Heart left ventricle (tissue), 16 donors: ENCODE measurements at places on chromosomes 3 and 15.

GRCh38 chr15:39211108-39211979 is 369.5 kb upstream of the THBS1 start:
- DNase-seq, result no peak

DNA sequence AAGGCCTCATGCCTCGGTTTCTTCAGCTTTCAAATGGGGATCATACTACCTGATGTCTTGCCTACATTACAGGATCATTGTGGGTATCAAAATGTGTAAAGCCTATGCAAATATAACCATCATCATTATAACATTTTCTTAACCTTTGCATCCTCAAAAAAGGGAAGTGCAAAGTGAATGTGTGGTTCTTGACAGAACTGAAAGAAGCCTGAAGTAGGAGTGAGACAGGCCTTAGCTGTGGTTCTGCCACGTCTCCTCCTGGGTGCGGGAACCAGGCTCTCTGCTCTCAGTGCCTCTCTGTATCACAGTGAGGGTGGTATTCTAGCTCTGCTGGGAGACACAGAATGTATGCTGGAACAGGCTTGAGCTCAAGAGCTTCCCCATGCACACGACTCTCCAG is 316.9 kb upstream of the ICE2 start:
- no peak for DNase-seq

- DNase-seq, result no peak
These were observed 838.1 kb upstream of the SEMA6D start for GRCh38 chr15:46879032-46879770.

- no peak for DNase-seq
These were observed 7.1 kb downstream of the SLC25A26 start for GRCh38 chr3:66227915-66228314.

- DNase-seq, result no peak
These were observed 628.2 kb upstream of the CFAP20DC start for GRCh38 chr3:59677747-59678702.

GRCh38 chr3:105826778-105827634 is 41.8 kb downstream of the CBLB start:
- no peak for DNase-seq

- DNase-seq, result no peak
These were observed 117.3 kb upstream of the LYSMD4 start for GRCh38 chr15:99850517-99850916.

- peak; percentile 15 for DNase-seq
These were observed 2.2 kb upstream of the MUC20 start for GRCh38 chr3:195718477-195718984.

- DNase-seq, result no peak
These were observed 39.4 kb upstream of the APEH start for GRCh38 chr3:49634736-49635135.

GRCh38 chr3:150268426-150269391 is 139.4 kb upstream of the TSC22D2 start:
- DNase-seq, result no peak

DNA sequence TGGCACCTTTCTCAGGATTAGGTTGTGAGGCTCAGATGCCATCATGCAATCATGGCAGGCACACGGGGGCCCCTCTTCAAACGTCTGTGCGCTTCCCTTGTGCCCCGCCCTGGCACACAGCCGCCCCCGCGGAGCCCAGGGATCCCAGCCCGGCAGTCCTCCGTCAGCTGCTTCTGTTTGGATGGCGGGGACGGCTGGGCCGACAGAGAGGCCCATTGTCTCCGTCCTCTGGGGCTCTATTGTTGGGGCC is 849 bp upstream of the HDAC11 start:
- DNase-seq, result peak; percentile 53

- DNase-seq, result no peak
These were observed 7.5 kb upstream of the ALCAM start for GRCh38 chr3:105359098-105359762.

GRCh38 chr3:13364602-13365271 is 55.4 kb downstream of the NUP210 start:
- no peak for DNase-seq

DNA sequence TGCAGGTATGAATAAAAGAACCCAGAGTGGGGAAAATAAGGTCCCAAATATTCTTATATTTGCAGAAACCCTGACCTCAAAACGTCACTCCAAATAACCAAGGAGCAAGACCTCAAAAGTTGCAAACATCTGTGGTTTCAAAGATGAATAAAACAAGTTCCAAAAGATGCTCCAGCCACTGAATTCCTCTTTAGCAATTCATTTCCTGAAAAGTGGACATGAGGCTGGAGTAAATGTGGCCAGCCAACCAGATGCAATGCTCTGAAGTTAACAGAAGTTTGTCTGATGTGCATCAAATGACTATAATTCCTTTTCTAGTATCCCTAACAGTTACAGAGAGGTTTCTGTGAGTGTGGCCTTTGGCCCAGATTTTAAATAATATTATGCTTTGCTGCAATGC is 71.2 kb upstream of the WNT5A start:
- DNase-seq, result no peak

- no peak for DNase-seq
These were observed 4.4 kb upstream of the BRPF1 start for GRCh38 chr3:9727041-9727595.

GRCh38 chr3:114660124-114660523 is 366.3 kb downstream of the TIGIT start:
- DNase-seq, result no peak
